Stimulated activated CD4-positive, alpha-beta T cell treated with anti-CD3 and anti-CD28 coated beads, TNF-alpha, amount 100 ng/mL, for 48 hours (primary cell): ENCODE measurements at places on chromosomes 6 and 20.

DNA sequence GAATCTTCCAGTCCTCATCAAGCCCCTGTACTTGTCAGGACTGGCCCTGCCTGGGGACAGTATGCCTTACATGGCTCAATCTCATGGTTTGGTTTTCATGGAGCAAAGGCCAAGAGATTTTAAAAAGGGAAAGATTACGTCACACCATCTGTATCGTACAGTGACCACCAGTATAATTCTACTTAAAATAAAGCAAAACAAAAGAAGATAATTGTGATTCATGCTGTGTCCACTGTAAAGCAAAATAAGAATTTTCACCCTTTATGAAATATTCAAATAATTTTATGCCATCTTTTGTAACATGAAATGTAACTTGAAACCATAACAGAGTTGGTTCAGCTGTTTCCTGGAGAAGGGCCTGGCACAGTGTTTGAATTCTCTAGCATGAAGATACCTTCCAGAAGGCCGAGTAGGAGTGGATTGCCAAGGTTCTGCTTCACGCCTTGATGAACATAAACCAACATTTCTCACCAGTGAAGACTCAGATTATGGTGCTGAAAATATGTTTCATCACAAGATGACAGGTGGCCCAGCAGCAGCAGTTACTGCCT, 486.5 kb downstream of the RFPL4B start:
- DNase-seq, result no peak

DNA sequence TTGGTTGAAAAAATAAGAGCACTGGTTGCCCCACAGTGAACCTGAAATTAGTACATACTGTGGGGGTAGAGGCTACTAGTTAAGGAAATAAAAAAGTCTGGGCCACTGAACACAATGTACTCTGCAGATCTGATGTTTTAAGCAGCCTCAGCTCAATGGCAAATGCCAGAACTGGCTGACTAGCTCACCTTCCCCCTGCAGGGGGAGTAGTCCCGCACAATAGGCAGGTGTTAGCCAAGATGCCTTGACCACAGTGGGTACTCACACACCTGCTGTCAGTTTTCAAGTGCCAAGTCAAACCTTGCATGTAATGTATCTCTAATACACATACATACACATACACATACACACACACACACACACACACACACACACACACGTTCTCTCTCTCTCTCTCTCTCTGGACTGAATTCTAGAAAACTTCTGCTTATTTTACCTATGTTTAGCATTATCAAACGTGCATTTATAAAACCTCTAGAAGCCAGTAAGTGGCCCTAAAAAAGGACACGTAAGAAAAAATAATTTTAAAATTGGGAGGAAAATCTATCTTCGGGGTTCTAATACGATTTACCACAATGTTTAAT, 36.1 kb downstream of the GMDS start:
- DNase-seq, result peak; percentile 12

GRCh38 chr6:167543602-167544497, 219.0 kb downstream of the TTLL2 start:
- DNase-seq, result no peak

DNA sequence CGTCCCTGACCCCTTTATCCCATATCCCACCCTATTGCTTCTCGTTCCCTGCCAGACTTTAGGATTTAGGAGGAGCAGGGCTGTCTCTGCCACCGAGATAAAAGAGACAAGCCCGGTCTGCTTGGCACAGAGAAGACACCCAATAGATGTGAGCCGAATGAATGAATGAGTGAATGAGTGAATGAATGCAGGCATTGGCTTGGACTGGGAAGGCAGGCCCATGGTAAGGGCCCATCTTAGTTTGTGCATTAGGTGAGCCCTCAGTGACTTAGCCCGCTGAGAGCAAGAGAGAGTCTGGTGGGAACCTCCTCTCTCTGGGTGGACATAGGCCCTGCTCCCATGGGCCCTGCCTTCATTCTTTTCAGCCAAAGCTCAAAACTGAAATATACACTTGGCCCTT, 879 bp upstream of the BPIFB6 start:
- no peak for DNase-seq

- no peak for DNase-seq
Measured at GRCh38 chr20:36773107-36773596, 411 bp downstream of the DSN1 start.

DNA sequence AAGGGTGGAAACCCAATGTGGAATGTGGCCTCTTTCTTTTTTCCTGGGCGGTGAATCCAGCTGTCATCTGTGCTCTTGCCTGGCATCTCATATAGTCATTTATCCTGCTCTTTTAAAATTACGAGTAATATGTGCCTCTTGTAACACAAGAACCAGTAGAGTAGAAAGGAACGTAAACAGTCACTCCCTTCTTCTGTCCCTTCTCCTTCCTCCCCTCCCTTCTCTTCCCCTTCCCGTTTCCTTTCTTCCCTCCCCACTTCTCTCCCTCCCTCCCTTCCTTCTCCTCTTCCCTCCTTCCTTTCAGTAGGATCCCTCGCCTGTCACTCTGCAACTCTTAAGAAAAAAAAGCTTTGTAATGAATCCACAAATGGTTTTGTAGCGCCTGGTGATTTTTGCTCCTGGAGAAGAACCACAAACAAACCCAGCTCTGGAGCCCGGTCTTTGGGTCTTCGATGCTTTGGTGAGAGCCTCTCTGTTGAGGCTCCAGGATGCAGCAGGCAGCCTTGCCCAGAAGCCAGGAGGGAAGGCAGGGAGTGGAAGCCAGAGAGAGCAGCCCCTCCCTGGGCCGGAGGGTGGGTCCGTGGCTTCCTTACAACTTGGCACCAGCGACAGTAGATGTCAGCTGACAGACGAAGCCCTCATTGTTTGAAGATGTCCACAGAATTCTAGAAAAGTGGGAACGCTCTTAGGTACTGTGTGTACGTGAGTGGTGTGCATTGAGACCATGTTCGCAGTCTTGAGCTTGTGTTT, 15.0 kb downstream of the DUSP22 start:
- DNase-seq, result no peak

- DNase-seq, result no peak
Measured at GRCh38 chr6:77401231-77401630, 62.1 kb downstream of the HTR1B start.

DNA sequence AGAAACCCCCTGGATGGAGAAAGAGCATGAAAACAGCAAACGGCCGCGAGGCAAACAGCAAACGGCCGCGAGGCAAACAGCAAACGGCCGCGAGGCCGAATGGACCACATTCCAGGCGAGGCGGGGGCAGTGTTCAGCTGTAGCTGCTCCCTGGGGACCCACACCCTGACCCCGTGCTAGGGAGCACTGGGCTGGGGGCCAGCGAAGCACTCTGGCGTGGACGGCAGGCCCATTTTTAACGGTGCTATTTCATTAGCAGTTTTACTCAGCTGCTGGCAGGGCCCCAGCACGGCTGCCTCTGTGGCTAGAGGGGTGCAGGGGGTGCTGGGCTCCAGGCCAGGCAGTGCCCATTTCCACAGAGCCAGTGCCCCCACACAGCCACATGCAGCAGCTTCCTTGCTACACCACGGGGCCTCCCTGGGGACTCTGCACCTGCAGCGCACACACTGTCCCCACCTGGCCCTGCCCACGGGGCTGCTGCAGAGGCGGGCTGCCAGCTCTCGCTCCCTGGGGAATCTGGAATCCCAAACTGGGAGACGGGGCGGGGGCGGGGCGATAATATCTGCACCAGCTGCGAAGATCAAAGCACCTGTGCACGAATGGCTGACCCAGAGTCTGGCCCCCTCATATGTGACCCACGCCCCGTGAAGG, 35.6 kb upstream of the SLCO4A1 start:
- DNase-seq, result no peak

GRCh38 chr6:119034827-119035458, 43.5 kb downstream of the FAM184A start:
- DNase-seq, result no peak

DNA sequence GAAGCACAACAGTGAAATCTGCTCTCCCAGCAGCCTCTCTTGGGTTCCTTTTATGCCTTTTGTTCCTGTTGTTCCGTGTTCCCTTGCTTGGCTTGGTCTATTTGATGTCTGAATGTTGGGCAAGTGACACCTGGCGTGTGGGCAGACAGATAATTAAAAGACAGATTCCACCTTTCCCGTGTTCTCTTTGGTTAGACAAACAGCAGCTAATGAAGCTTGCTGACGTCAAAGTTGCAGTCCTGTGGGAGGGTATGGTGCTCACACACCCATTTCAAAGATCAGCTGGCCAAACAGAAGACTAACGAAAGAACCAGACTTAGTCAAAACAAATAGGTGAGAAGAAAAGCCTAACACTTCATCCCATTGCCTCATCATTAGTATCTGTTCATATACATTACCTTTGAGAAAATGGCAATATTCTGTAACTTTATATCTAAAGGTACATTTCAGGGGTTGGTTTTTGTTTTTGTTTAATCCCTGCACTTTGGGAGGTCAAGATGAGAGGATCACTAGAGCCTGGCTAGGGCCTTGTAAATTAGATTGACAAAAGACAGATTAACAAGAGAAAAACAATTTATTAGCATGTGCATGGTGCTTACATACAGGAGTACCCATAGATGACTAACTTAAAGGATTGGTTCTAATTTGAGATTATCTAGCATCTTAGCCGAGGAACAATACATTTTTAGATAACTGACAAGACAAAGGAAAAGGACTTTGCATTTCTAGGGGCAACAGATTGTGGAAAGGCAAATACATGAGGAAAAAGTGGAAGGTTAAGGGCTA, 48.9 kb upstream of the TNFRSF21 start:
- DNase-seq, result no peak

DNA sequence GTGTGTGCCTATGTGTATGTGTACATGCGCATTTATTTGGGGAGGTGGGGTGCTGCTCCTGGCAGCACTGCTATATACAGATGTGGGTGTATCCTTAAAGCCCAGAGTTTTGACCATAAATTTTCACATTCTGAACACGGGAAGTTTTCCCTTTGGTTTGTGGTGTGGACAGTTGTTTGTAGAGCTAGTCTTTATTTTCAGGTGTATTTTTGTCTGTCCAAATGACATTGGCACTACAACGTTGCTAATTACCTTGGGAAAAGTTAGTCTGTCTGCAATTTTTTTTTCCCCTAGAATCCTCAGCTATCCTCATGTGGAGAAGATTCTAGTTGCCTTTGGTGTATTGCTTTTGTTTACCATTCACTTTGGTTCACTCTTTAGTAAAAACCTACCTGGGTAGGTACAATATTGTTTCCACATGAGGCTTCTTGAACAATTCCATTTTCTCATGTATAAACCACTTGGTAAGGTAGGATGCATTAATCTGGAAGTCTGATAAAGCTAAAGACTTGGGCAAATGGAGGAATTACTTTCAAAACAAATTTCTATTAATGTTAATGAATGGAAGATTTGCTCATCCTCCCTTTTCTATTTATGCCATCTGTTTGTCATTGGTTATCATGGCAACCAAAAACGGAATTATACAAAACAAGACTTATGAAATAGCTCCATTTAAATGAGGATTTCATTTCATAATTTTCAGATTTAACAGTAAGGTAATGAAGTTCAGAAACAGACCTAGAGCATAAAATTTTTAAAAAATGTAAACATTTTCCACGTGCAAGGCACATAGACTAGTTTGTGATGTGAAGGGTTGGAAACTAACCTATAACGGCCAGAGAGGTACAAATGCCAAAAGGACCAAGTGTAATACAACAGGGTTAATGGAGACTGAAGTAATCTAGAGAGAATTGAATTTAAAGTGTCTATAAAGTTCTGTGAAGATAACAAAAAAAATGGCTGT, 3.9 kb downstream of the CCN2 start:
- no peak for DNase-seq

- no peak for DNase-seq
Measured at GRCh38 chr6:42762426-42762859, 16.5 kb upstream of the TBCC start.

- DNase-seq, result no peak
Measured at GRCh38 chr6:163857421-163857820, 442.9 kb downstream of the QKI start.

- no peak for DNase-seq
Measured at GRCh38 chr6:85703406-85703805, 60.7 kb upstream of the SYNCRIP start.

GRCh38 chr6:35038076-35038475, 103.1 kb downstream of the TCP11 start:
- DNase-seq, result no peak

- no peak for DNase-seq
Measured at GRCh38 chr20:22775671-22776139, 191.3 kb upstream of the FOXA2 start.

GRCh38 chr6:33595001-33595846, 15.1 kb upstream of the BAK1 start:
- no peak for DNase-seq

DNA sequence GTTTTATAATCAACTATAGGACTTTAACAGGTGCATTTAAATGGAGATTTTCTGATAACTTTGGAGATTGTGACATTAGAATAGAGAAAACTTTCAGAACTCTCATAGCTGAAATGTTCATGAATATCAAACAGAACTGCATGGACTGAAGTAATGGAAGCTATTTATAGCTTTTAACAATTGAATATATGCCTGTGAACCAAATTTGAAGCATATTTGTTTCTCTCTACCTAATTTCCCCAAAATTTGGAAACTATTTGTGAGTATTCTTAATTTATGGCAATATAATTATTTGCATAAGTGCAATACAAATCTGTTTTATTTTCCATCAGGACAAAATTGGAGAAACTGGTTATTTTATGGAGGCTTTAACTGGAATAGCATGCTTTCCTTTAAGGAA, 96.6 kb downstream of the PLG start:
- no peak for DNase-seq

DNA sequence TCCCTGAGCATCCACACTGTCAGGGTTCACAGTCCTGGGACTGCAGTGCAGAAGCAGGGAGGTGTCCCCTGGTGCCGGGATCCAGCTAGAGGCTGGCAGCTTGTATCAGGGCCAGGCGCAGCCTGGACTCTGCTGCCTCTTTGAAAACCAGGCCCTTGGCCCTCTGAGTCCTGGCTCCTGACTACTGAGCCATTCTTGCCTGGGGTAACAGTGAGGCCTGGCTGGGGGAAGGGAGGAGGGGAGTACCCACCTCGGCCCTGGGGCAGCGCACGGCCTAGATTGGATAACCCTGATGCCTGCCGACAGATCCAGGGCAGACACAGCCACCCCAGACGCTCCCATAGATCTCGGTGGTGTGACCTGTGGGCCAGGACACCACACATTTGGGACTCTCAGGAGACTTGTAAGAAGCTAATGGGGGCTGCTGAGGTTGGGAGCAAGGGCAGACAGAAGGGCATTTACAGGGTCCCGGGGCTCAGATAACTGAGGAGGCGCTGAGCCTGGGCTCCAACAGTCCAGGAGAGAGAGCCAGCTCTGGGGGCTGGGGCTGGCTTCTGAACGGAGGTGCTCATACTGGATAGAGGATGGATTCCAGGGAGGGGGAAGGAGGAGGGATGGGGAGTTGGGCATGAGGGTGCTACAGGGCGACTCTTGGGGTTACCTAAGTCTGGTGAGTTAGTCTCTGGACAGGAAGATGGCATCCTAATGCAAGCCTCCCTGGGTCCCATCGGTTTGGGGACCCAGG, 30.5 kb downstream of the SPDEF start:
- DNase-seq, result no peak

GRCh38 chr20:56629464-56630085, 469 bp downstream of the TFAP2C start:
- DNase-seq, result no peak

GRCh38 chr6:31070711-31071197, 41.6 kb downstream of the C6orf15 start:
- no peak for DNase-seq
